ENCODE measurements at places on chromosomes 6 and 20.
A peak's percentile ranks its signal among the peaks of the same experiment; 100 is the strongest.

- no peak for DNase-seq
Observed at GRCh38 chr20:48338717-48339116, 489.1 kb downstream of the PREX1 start.

DNA sequence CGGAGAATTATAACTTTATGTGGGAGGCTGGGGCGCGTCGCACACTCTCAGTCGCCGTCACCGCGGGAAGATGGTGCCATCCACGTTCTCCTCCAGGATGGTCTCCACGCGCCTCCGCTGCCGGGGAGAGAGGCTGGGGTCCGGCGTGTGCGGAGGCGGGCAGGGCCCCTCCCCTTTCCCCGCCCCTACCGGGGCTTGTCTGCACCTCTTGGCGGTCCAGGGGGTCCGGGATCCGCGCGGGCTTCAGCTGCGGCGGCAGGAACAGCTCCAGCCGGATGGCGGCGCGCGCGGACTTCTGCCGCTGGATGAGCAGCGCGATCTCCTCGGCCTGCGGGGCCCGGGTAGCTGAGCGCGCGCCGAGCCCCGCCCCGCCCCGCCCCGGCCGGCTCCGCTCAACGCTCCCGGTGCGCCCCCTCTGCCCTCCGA is 807 bp downstream of the LKAAEAR1 start:
- DNase-seq = peak; percentile 80

DNA sequence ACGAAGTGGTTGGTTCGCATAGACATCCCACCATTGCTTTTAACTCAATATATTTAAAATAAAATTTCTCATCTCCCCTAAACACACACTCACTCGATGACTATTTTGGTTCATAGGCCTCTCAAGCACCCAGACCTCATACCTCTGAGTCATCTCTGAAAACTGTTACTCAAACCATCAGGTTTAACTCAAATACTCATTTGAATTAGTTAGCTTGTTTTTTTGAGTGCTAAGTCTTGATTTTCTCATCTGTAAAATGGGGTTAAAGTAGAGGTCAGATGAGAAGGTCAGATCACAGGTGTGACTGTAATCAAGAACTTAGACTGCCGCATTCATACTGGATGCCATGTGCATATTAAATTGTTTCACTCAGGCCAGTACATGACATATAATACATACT is 243.9 kb upstream of the TENT5A start:
- no peak for DNase-seq

GRCh38 chr6:139145661-139146060 is 10.8 kb downstream of the HECA start:
- DNase-seq = no peak

- DNase-seq = no peak
Observed at GRCh38 chr6:125299257-125299656, 2.5 kb downstream of the HDDC2 start.

DNA sequence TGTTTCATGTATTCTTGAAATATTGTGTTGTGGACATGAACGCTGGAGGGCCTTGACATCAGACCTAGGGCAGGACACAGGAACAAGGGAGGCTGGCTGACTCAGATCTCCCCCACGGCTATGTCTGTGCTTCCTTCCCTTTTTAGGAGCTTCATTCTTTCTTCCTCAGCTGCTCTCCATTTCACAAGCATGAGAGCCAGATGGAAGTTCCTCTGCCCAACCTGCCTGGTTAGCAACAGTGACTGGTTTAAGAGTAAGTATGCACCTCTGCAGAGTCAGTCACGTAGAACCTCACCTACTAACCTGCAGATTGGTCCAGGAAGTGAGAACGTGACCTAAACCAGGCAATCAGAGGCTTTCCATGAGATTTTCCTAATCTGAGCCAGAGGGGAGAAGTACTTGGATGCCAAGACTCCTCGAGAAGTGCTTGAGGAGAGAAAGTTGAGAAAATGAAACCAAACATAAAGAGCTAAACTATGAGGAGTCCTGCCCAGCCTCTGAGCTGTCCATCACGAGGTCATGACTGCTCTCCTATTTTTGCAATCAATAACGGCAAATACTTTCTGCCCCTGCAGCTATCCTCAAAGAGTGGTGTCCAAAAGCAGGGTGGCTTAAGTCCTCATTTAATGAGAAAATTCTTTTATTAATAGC is 465.2 kb upstream of the CITED2 start:
- DNase-seq = peak; percentile 72

DNA sequence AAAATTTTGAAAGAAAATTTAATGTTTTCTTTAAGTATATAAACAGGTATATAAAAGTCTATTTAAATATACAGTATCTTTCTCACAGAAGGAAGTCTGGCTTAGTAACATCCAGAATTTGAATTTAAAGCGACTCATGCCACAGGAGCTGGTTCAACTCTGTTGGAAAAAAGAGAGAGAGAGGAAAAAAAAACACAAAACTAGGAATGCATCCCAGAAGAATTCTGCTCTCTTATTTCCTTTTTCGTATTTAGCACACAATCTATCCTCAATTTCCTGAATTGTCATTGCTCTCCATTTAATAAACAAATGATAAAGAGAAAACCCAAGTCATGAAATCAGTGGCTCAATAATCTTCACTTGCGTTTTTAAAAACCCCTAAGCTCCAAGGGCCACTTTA is 107.5 kb upstream of the SCAF8 start:
- no peak for DNase-seq

DNA sequence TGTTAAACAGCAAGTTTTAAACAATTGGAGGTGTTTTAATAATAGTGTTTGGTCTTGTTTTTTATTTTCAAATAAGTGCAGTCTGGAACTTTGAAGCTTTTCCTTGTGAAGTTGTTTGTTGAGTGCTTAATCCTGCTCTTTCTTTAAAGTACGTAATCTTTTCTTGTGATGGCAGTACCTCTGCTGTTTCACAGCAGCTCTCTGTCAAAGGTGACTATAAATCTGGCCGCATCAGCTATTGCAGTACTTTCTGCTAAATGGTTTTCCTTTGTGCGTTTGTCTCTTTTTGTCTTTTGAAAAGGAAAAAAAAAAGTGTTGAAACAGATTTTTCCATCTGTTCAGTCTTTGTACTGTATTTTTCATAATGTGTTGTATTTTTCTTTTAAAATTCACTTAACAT is 12.7 kb downstream of the STXBP5 start:
- DNase-seq = no peak

DNA sequence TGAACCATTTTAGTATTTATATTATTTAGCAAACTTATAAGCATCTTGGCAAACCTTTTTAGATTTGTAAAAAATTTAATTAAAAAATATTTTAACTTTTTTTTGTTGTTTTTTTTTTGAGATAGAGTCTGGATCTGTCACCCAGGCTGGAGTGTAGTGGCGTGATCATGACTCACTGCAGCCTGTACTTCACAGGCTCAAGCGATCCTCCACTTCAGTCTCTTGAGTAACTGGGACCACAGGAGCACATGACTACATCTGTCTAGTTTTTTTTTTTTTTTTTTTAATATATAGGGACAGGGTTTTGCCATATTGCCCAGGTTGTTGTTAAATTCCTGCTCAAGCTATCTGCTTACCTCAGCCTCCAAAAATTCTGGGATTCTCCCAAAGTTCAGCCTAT is 161.1 kb downstream of the EYS start:
- DNase-seq = no peak

DNA sequence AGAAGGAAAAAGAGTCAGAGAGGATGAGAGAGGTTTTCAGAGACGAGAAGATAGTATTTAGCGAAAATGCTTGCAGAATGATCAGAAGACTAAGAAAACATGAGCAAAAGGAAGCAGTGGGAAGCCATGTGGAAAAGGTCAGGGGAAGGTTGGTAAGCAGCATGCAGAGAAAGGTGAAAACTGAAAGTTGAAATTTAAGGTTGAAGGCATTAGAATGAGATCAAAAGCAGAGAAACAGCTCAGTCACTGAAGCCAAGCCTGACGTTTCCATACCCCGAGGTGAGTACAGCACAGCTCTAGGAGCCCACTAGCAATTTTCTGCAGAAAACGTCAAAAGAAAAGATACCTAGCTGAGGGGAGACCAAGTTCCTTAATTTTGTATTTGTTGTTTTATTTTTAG is 19.1 kb upstream of the TFB1M start:
- no peak for DNase-seq

DNA sequence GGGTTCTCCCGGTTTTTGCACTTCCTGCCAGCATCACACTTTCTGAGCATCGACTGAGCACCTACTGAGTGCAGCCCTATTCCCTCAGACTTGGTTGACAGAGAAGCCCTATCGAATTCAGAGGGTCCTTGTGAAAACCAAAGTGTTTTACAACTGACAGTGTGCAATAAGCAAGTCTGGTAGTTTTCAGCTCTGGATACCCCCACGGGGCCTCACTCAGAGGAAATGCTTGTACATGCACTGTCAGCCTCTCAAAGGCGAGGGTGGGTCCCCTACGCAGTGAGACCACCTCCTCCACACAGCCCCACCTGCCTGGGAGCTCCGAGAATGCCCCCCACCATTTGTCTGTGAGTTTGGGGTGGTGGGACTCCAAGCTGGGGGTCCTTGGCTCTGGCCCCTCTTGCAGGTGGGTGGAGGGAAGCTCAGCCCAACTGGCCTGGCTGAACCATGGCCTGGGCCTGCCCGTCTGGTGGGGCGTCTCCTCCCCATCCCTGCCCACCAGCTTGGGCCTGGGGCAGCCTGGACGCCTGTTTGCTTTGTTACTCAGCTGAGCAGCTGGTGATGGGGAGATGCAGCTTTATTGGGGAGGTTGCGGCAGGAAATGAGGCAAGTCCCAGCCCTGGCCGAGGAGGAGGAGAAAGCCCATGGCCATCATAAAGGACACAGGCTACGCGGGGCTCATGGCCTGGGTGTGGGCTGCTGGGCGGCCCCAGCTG is 1.7 kb downstream of the SPDEF start:
- no peak for DNase-seq

GRCh38 chr20:3378138-3378537 is 29.3 kb downstream of the DNAAF9 start:
- no peak for DNase-seq

GRCh38 chr6:142551274-142551811 is 249.5 kb downstream of the ADGRG6 start:
- no peak for DNase-seq

- peak; percentile 63 for DNase-seq
Observed at GRCh38 chr6:152124429-152125074, 317.1 kb downstream of the ESR1 start.

DNA sequence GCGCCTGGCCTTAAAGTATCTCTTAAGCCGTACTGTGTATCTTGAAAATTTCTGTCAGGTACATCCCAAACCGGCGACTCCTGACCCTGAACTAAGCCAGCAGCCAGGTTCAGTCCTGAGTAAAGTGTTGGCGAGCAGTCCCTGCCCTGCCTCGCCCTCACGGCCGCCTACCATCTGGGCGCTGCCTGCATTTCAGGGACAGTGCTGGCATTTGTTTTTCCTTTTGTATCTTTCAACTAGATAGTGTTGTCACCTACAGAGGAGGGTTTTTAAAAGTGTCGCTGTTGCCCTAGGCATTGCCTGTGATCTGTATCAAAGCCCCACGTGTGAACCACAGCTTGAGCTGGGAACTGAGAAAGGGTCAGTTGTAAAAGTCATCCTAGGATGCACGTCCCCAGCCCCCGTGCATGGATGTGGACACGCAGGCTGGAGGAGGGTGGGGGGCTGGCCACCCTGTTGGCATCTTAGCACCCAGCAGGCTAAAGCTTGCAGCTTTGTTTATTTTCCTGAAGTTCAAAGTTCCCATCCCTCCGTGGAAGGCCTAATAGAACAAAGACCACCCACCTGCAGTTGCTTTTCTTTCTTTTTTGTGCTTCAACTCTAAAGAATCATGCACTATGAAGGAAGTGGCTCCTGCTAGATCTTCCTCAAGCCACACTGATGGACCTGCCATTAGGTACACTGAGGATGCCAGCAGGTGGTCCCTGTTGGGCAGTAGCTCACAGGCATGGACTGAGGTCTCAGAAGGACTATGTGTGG is 136.8 kb downstream of the ZDHHC14 start:
- no peak for DNase-seq

- DNase-seq = peak; percentile 41
Observed at GRCh38 chr6:44733868-44734267, 346.4 kb downstream of the CDC5L start.

DNA sequence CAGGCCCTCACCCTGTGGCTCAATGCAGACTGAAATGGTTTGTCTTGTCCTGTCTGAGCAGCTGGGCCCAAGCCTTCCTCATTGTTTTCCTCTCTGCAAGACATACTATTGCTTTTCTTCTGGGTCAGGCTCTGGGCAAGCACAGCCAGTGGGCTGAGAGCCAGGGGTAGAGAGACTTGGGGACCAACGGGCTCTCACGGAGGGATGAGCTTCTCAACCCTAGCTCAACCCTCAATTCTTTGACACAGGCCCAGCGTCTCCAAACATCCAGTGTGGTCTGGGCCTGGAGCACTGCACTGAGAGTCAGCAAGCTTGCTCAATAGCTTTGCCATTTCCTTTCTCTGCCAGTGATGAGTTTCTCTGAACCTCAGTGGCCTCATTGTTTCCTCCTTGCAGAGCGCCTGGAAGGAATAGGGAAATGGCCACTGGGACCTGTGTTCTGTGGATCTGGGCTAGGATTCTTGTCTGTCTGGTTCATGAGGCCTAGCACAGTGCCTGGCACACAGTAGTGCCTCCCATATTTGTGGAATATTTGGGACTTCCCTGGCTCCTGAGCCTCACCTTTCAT is 9.3 kb downstream of the ANGPT4 start:
- no peak for DNase-seq

DNA sequence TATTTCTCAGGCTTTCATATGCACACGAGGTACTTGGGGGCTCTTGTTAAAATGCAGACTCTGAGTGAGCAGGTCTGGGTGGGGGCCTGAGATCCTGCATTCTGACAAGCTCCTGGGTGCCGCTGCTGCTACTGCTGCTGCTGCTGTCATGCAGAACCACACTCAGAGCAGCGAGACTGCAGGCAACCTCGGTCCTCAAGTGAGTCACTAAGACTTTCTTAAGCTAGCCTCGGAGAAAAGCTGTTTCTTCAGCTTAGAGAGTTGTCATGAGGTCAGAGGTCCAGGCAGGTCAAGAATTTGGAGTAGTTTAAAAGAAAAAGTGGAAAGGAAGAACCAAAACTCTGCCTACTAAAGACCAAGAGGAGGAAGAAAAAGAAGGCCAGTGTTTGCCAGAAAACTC is 92.9 kb downstream of the SPTLC3 start:
- DNase-seq = no peak

DNA sequence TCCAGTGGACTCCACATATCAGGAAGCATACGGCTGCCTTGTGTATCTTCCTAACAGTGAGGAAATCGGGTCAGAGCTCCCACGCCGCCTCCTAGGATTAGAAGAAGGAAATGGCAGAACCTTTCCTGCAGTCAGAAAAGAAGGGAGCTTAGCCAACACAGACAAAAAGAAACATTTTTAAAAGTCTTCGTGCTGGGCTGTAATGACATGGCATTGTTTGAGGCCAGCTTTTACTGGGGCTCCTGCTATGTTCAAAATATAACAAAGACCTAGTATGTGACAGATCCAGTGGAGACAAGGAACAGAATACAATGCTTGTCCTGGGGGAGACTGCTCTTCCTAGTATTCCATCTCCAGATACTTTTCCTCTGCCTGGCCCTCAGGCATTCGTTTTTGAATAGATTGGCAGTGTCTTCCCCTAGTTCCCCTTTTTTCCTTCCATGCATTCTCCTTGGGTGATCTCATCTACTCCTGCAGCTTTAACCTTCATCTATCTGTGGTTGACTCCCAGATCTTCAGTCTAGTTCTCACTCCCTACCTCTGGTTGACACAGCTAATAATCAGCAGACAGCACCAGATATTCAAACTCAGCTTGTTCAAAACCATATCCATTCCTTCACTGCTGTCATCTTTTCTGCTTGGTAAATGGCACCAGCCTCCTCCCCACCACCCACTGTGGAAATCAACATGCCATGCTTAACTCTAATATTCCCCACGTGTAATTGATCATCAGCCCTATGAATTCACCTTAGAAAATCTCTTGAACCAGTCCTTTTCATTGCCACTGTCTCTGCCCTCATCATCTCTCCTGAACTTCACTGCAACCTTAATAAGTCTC is 94.5 kb upstream of the VSTM2L start:
- DNase-seq = peak; percentile 30

- DNase-seq = no peak
Observed at GRCh38 chr6:39425346-39426072, 103.0 kb upstream of the KCNK16 start.
